ENCODE measurements at places on chromosomes 6 and 20.

DNA sequence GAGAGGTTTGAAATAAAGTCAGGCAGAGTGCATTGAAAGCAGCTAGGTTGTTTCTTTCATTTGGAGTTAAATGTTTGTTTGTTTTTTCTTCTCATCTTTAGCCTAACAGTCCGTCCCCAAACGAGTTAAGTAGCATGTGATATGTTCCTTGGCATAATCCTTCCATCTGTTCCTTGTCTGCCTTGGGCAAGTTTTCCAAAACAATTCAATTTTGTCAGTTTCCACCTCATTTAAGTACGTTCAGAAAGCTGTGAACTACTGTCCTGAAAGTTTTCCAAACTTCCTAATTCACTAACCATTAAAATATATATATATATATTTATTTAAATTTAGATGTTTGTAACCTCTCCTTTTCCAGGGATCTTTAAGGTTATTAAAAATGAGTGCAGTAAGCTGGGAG, 61.8 kb upstream of the HDAC2 start:
- no peak for DNase-seq

DNA sequence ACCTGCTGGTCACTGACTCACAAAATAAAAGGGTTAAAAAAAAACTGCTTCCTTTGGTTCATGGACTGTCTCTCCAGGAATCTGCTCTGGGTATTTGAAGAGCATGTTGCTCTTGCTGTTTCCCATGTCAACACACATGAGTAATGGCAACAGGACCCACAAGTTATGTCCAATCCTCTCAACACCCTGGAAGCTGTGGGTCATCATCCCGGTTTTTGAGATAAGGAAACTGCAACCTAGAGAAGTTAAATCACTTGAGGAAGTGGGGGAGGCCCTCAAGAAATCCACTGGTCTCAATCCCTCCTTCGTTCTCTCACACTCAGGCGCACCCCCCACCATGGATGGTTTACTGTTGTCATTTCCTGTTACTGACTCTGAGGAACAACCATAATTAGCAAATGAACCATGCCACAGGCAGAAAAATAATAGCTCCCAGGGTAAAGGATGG, 12.4 kb downstream of the MAP1LC3A start:
- DNase-seq, result no peak

- no peak for DNase-seq
Observed at GRCh38 chr6:93123585-93123984, 295.8 kb downstream of the EPHA7 start.

- DNase-seq, result no peak
Observed at GRCh38 chr6:149463781-149464180, 21.0 kb downstream of the ZC3H12D start.

GRCh38 chr6:14799928-14800327, 445.9 kb upstream of the JARID2 start:
- DNase-seq, result no peak

- DNase-seq, result no peak
Observed at GRCh38 chr6:87277123-87277522, 45.3 kb upstream of the SMIM8 start.

DNA sequence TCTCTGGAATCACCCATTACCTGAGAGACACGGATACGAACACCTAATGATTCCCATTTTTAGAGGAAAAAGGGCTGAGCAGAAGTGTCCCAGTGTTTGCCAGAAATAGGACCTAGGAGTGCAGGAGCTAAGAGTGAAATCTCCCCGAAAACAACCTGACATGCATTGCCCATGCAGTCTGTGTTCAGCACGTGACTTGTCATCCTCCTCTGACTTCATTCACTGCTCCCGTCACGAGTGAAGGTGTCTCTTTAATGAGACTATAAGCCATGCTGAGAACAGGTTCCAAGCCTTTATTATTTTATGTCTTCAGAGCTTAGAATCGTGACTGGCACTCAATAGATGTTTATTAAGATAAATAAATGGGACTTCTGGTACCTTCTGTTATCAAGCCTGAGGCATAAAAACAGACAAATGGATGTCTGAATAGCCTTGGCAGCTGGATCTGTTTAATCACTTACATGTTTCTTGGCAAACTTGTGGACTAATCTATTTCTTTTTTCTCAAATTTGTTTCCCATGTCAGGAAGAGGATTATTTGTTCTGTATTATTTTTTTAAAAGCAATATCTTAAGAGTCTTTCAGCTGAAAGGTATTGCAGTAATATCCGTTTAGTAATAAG, 3.7 kb upstream of the MLIP start:
- DNase-seq, result no peak

- no peak for DNase-seq
Observed at GRCh38 chr20:24151621-24152294, 163.2 kb upstream of the GGTLC1 start.

DNA sequence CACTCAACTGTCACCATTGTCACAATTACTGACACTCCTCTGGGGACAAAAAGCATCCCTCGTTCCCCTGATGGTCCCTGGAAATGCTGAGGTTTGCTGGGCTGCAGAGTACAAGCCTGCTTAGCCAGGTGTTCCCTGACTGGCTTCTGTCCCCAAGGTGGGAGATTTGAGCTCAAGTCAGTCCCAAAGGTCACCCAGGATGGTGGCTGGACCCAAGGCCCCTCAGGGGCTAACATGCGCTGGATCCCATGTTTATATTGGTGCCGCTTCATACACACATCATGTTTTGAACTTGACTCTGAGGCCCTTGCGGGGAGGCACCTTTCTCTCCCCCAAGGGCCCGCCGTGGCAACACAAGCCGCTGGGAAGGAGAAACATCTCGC, 44.2 kb downstream of the PMEPA1 start:
- no peak for DNase-seq

GRCh38 chr6:154487367-154488247, 22.9 kb downstream of the CNKSR3 start:
- DNase-seq, result no peak

- DNase-seq, result no peak
Observed at GRCh38 chr6:84739866-84740208, 24.6 kb downstream of the TBX18 start.

- DNase-seq, result no peak
Observed at GRCh38 chr6:37638414-37639341, 59.0 kb downstream of the MDGA1 start.

DNA sequence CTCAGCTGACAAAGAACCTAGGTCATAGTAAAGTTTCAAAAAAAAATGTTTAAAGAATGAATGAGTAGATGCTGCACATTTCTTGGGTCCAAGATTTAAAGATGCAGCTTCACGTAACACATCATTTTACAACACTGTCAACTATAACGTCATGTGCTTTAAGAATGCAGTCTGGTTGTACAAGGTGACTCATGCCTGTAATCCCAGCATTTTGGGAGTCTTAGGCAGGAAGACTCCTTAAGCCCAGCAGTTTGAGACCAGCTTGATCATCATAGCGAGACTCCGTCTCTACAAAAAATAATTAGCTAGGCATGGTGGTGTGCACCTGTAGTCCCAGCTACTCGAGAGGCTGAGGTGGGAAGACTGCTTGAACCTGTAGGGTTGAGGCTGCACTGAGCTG, 21.9 kb downstream of the SLC17A5 start:
- no peak for DNase-seq

DNA sequence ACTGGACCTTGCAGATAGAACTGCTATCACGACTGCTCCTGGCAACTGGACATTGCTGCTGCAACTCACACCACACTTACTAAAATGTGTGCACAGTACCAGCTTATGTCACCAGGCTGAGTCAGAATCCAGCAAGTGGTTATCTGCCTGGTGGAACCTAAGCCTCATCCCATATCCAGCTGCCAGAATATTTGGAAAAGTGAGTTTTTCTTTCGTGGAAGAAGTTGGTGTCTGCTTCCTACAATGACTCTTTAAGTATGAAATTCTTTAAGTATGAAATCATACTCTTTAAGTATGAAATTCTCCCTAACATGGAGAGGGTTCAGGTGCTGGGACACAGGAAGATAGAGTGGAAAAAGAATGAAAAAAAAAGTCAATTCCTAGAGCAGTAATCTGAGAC, 16.4 kb upstream of the POLR1H start:
- DNase-seq, result no peak

GRCh38 chr20:57442158-57442887, 51.1 kb downstream of the RBM38 start:
- no peak for DNase-seq

GRCh38 chr6:159729598-159730331, 2.5 kb downstream of the WTAP start:
- DNase-seq, result no peak

GRCh38 chr6:27604986-27605385, 132.1 kb upstream of the ZNF184 start:
- DNase-seq, result no peak

DNA sequence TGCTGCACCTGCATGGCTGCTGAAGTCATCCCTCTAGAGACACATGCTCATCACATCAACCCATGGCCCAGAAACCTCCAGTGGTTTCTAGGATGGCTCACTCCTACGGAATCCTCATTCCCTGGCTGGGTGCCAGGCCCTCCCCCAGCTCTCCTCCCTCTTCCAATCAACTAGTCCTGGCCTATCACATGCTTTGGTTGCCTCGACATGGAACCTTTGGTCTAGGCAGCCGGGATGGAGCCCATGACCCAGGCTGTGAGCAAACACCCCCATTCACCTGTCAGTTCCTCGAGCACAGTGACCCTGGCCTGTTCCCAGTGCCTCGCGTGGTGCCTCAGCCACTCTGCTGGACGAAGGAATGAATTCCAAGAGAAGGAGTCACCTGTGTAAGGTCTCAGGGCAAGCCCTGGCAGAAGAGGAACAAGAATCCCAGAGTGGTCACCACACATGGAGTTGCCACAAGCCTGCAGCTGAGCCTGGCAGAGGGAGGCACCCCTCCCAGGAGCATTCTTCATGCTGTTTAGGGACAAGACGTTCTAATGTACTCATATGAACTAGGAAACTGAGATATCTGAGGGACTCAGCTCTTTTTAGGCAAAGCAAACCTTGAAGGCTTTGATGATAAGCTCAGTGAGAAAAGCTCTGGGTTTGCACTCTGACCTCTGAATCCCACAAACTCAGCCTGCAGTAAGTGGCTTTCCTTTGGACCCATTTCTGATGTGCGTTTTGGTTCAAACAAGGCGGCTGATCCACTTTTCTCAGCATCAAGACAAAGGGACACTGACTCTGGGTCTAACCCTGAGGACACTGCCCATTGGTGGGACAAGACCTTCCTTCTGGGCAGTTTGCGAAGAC, 40.2 kb downstream of the PPP1R3G start:
- no peak for DNase-seq

- DNase-seq, result no peak
Observed at GRCh38 chr6:2669067-2669700, 81.5 kb downstream of the MYLK4 start.

- DNase-seq, result no peak
Observed at GRCh38 chr6:139625998-139626975, 251.8 kb upstream of the CITED2 start.

GRCh38 chr20:6887966-6888365, 120.5 kb downstream of the BMP2 start:
- no peak for DNase-seq

DNA sequence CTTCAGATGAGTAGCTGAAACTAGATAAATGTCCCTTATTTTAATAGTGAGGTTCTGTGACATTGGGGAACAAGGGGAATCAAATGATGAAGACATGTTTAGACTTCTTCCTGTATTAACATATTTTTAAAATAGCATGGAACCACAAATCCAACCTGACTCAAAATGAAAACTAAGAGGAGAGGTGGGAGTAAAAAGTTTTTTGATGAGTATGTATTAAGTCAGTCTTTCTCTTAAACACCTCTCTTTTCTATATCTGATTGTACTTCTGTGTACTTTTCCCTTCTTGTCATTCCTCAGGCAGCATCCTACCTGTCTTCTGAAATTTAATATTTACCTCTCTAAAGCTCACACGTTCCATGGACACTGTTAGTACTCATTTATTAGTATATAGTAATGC, 8.7 kb upstream of the SDHAF4 start:
- no peak for DNase-seq

GRCh38 chr6:109029313-109029712, 65.3 kb downstream of the SESN1 start:
- DNase-seq, result no peak

GRCh38 chr6:167580619-167580911, 246.1 kb upstream of the AFDN start:
- DNase-seq, result no peak

- DNase-seq, result no peak
Observed at GRCh38 chr20:33475381-33476152, 14.3 kb upstream of the CBFA2T2 start.

GRCh38 chr6:11006061-11006460, 38.0 kb downstream of the ELOVL2 start:
- DNase-seq, result no peak

- DNase-seq, result no peak
Observed at GRCh38 chr6:161194374-161194773, 79.5 kb downstream of the AGPAT4 start.

- DNase-seq, result no peak
Observed at GRCh38 chr6:56749632-56750151, 107.0 kb upstream of the DST start.

DNA sequence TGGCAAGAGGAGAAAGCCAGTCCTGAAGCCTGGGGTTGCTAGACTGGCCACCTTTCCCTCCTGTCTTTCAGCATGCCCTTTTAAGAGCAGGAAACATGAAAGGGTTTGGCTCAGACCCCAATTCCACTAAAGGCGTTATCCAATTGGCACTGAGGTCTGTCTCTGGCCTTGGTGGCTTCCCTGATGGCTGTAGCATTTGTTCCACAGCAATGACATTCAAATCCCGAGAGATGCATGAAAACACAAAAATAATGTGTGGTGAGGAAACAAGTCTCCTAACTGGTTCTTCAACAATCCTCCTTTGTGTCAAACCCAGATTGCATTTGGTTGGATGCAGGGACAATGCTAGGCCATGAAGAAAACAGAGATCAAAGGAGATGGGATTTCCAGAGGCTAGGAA, 56.5 kb upstream of the ADTRP start:
- DNase-seq, result no peak

- no peak for DNase-seq
Observed at GRCh38 chr6:47853766-47854165, 71.9 kb downstream of the OPN5 start.

DNA sequence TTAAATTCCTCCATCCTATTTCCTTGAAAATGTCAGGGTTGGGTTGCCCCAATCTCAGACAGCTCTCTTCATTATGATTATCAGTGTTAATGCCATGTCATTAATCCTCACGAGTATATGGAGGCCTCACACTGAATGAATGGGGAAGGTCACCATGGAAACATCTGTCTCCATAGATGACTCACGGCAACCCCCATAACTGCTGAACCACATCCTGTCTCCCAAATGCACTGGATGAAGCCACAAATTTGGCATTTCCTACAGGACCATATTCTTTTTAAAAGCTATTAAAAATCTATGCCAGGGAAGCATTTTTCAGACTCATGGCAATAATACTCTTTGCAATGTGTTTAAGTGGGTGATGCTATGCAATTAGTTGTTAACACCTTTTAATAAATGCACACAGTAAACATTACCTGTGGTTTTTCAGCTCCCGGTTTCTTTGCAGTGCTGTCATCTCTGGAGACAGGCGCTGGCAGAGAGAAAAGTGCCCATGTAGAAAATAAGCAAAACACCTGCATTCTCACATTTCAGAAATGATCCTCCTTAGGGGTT, 80.1 kb upstream of the PTPRK start:
- no peak for DNase-seq

- DNase-seq, result no peak
Observed at GRCh38 chr6:44072452-44072958, 54.7 kb downstream of the MRPL14 start.

GRCh38 chr6:165082636-165083035, 226.8 kb downstream of the C6orf118 start:
- no peak for DNase-seq

All from T-helper 22 cell (primary cell).